ENCODE measurements at places on chromosomes 1 and 21.

DNA sequence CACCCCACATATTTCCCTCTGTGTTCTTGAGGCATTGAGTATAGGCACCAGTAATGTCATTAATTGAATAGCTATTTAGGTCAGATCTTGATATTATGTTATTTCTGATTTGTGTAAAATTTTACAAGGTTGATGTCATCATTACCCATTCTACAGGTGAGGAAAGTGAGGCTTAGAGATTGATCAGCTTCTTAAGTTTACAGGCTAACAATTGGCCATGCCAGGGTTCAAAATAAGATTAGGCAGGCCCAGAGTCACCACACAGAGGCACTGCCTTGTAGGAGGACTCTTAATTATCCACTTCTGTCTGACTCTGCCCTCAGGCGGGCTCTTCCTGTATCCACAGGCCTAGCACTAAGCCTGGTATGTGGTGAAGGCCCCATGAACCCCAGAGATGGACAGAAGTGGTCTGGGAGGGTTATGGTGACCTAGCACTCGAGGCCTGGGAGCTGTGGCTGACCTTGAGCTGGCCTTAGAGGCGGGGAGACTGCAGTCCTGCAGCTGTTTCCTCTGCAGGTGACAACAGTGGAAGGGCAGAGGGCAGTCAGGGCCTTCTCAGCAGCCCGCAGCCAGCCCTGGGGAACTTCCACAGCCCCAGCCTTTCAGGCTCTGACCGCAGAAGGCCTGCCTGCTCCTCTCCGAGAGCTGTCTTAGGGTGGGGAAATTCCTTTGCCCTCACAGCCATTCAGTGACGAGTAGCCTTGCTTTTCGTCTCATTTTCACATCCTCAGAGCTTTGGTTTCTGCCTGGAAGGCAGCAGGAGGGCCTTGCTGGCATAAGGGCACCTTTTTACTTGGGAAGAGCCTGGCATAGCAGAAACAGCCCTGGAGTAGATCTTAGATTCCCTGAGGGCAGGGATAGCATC lies 12.2 kb downstream of the ZDHHC18 start:
- DNase-seq, result peak; percentile 43

- no peak for DNase-seq
Measured at GRCh38 chr1:41021526-41022308, at the start of gene SLFNL1. SLFNL1 (minus strand) TSS chr1:41021725; CDS start chr1:41020660, 1,065 bp downstream.

- DNase-seq, result peak; percentile 6
Measured at GRCh38 chr1:200306944-200307754, 102.7 kb downstream of the ZNF281 start.

DNA sequence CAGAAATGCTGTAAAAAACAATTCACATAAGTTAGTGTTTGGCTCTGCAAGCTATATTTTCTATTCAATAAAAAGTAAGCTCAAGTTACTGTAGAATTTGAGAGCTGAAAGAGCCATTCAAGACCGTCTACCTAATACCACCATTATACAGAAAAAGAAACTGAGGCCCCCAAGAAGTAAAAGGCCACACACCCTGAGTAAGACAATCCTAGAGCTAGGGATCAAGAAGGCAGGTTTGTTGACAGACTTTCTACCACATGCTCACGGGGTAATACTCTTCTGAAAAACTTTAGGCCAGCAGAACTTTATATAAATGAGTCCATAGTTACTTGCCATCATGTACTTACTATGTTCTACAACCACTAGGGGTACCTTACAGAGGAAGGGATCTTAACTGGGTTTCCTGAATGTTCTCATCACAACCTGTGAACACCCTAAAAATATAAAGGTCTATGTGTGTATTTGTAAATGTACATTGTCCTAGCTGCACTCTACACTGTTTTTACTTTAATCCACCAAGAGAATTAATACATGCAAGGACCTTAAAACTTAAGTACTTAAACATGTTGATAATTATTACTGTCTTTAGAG lies 2.7 kb downstream of the PSMG1 start:
- no peak for DNase-seq

DNA sequence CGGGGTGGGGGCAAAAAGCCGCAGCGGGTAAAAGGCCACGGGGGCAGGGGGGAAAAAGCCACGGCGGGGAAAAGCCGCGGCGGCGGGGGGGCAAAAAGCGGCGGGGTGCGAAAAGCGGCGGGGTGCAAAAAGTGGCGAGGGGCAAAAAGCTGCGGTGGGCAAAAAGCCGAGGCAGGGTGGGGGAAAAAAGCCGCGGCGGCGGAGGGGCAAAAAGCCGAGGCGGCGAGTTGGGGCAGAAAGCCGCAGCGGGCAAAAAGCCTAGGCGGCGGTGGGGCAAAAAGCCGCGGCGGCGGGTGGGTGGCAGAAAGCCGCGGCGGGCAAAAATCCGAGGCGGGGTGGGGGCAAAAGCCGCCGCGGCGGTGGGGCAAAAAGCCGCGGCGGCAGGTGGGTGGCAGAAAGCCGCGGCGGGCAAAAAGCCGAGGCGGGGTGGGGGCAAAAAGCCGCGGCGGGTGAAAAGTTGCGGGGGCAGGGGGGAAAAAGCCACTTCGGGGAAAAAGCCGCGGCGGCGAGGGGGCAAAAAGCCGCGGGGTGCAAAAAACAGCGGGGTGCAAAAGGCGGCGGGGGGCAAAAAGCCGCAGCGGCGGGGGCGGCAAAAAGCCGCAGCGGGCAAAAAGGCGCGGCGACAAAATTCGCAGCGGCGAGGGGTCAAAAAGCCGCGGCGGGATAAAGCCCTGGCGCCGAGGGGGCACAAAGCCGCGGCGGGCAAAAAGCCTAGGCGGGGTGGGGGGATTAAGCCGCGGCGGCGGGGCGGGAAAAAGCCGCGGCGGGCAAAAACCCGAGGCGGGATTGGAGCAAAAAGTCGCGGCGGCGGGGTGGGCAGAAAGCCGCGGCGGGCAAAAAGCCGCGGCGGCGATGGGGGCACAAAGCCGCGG lies 3901.2 kb downstream of the SRGAP2C start:
- DNase-seq, result no peak

DNA sequence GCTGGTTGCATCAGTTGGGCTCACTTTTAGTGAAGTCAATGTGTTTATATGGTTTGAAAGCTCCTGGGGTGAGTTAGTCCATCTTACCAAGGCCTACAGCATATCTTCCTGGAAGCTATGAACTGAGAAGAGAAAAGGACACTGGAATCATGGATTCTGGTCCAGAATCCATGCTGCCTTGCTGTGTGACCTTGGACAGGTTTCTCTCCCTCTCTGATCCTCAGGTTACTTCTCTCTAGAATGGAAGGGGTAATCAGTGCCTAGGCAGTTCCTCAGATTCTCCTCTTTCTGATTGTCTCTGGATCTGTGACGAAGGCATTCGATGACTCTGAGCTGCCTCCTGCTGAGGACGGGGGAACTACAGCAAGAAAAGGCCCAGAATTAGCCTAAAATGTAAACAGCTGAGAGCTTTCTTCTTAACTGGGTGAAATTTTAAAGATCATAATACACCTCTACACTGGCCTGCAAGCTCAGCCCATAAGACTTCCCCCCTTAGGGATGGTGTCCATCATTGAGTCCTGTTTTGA lies 425.0 kb upstream of the VAMP3 start:
- DNase-seq, result no peak

GRCh38 chr1:54309631-54310366 lies 96.4 kb downstream of the SSBP3 start:
- DNase-seq, result no peak

- no peak for DNase-seq
Measured at GRCh38 chr1:47996060-47996405, 1.2 kb downstream of the TRABD2B start.

DNA sequence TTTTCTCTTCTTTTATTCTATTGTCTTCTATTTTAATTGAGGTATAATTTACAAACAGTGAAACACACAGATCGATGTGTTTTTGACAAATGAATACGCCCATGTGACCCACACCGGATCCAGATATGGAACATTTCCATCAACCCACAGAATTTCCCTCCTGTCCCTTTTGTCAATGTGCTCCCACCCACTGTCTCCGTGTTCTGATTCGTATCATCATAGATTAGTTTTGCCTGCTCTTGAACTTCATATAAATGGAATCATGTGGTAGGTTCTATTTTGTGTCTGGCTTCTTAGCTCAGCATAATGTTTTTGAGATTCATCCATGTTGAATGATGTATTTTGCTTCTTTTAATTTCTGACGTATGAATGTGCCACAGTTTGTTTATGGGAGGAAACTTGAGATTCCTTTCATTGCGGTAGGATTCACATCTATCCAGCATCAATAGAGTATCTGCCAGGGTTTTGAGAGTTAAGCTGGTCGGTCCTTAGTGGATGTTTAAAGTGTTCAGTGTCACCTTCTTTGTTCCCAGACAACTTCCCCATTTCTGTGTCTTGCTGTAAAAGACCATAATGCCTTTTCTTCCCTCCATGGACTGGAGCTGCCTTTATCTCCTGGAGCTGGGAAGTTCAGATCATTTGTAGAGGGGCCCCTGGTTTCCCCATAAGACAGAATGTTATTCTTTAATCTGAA lies 14.7 kb downstream of the NAV1 start:
- DNase-seq, result no peak

- no peak for DNase-seq
Measured at GRCh38 chr1:173562813-173563212, 40.1 kb downstream of the SLC9C2 start.

GRCh38 chr1:193589597-193590040 lies 403.2 kb upstream of the B3GALT2 start:
- no peak for DNase-seq

GRCh38 chr1:207007352-207008033 lies 25.1 kb downstream of the C1orf116 start:
- no peak for DNase-seq

GRCh38 chr1:175922254-175922881 lies 179.0 kb upstream of the TNR start:
- no peak for DNase-seq

GRCh38 chr1:48571303-48571987 lies 99.4 kb upstream of the SPATA6 start:
- DNase-seq, result no peak

GRCh38 chr1:64312431-64312830 lies 109.0 kb downstream of the UBE2U start:
- DNase-seq, result no peak

- DNase-seq, result no peak
Measured at GRCh38 chr1:81702903-81703302, 97.8 kb upstream of the ADGRL2 start.

DNA sequence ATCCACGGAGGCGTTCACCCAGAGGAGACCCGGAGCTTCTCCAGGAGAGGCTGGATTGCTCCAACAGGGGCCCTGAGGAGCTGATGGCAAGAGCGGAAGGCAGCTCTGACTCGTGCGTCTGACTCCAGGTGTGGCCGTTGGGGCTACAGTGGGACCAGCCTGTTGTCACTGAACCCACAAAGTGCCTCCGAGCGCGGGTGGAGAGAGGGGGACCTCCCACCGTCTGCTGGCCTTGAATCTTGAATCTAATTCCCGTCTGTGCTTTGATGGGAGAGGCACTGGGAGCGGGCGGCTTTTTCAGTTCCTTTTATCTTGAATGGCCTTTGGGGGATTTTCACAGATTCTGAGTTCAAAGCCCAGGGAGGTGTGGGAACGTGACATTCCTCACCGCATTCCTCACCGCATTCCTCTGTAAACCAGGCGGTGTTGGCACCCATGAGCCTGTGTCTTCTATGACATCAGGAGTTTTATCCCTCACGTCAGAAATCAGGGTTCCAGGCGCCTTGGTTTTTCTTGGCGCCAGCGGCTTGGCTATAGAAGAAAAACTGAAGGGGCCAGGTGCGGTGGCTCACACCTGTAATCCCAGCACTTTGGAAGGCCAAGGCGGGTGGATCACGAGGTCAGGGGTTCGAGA lies 39.2 kb upstream of the COL18A1 start:
- no peak for DNase-seq

DNA sequence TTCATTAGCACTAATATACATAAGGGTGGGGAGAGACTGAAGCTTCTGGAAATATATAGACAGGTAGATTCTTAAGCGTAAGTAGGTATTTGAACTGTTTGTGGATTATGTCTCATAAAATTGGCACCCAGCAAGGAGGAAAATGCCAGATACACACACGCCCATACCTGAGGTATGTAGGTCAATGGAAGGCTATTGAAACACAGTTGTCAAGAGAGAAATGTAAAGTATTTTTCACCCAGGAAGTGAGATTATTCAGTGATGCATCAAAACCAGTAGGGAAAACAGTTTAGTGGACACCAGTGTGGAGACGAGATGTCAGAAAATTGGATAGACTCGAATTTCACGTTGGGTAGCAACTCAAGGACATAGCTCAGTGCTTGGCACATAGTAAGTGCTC lies 4.7 kb upstream of the RSPH1 start:
- no peak for DNase-seq

GRCh38 chr1:175604039-175604941 lies 139.1 kb downstream of the TNR start:
- no peak for DNase-seq

DNA sequence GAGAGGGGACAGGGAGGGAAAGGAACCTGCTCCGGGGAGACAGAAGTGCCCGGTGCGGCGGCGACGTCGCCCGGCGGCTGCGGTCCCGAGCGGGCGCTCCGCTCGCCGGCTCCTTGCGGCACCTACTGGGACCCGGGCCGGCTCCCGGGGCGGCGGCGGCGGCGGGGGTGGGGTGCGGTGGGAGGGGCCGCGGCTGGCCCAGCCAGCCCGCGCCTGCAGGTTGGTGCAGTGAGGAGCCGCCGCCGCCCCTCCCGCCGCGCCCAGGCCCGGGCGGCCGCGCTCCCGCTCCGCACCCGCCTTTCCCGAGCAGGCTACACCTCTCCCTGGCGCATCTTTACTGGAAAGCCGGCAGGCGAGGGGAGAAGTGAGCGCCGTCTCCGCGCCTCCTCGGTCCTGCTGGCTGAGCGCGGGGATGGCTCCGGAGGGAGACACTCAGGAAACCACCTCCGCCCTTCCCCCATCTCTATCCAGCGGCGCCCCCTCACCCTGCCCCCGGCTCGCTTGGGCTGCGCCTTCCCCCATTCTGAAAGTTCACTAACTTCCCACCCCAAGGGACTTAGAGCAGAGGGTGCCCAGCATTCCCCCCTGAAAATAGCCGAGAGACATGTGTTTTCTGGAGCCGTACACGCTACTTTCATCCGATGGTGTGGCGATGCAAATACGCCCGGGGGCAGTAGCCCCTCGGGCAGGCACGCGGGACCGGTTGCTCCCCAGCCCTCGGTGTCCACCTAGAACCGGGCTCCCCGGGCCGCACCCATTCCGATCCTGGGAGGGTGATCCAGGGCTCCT lies at the start of gene PLD5:
Gene PLD5 (minus strand): TSS at position 127 of the 789 bp plus-strand sequence.
- DNase-seq, result no peak

DNA sequence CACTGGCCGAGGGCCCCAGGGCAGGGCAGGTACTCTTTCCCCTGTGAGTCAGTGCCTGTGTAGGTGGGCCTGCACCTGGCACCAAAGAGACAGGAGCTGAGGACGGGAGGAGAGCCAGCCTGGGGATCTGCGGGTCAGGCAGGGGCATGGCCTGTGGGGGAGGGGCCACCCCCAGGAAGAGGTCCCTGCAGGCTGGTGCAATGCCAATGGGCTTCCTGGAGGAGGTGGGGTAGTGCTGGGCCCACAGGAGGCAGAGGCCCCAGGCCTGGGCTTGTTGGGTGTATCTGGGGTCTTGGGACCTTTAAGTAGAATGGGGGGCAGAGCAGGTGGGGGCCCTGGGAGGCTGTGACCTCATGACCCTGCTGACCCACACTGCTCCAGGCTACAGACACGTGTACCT lies 23.2 kb downstream of the PLCH2 start:
- DNase-seq, result no peak

GRCh38 chr21:45534636-45535331 lies 7.5 kb downstream of the SLC19A1 start:
- DNase-seq, result no peak

GRCh38 chr1:34879230-34879629 lies 19.7 kb upstream of the SMIM12 start:
- no peak for DNase-seq

All from effector memory CD8-positive, alpha-beta T cell (primary cell).